ENCODE measurements at places on chromosomes 3 and 15. TPM values are rescaled to one million over a fixed set of nuclear protein-coding genes. Genes with fewer than 3 reads are reported as not detected.

Gene ALDH1A3
- total RNA-seq = not detected

Gene FAM174B
- 1.9 TPM for total RNA-seq

Gene BFSP2
- total RNA-seq = not detected

Gene SPATA12
- total RNA-seq = not detected

Gene COL6A5
- total RNA-seq = not detected

Gene ROBO1
- total RNA-seq = 0.05 TPM

Gene GOLGA6L9
- total RNA-seq = 1.5 TPM

Gene NUP210
- 169 TPM for total RNA-seq

Gene THRB
- not detected for total RNA-seq

Gene CSPG5
- 2.0 TPM for total RNA-seq

Gene TMC3
- not detected for total RNA-seq

Gene ZNF639
- 36.7 TPM for total RNA-seq
